Forelimb muscle (tissue), 1 donor: ENCODE measurements at places on chromosomes 4 and X.

- no peak for DNase-seq
Observed at GRCh38 chr4:172547724-172548123, 620.9 kb upstream of the GALNT7 start.

DNA sequence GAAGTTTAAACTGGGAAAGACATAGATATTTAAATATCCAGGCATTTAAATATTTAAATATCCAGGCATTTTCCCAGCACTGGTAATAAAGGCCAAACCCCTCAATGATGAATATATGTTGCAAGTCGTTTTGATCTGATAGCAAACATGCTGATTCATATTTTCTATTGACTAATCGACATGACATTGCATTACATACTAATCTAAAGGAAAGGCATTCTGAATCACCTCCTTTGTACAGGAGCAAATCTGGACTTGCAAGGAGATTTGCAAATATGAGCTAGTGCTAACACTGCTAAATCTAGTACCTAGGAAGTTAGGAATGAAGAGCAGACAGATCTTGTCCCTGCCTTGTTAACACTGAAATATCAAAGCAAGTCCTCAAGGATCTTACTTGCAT lies 207.3 kb downstream of the SLC7A11 start:
- no peak for DNase-seq

DNA sequence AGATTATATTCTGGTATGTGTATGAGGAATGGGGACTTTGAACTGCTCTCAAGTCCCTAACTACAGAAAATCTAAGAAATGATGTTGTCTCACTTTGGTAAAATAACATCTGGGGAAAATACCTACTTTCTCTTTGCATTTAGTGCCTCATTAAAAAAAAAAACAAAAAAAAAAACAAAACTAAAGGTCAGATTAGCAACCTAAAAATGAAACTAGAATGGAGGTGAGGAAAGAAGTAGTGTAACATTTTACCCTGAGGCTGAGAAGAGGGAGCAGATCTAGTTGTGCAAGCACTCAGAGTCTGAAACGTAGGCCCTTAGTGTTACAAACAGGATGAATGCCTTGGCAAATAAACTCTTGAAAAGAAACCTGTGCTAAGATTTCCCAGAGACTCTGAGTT lies 56.0 kb downstream of the VGLL1 start:
- DNase-seq, result no peak

DNA sequence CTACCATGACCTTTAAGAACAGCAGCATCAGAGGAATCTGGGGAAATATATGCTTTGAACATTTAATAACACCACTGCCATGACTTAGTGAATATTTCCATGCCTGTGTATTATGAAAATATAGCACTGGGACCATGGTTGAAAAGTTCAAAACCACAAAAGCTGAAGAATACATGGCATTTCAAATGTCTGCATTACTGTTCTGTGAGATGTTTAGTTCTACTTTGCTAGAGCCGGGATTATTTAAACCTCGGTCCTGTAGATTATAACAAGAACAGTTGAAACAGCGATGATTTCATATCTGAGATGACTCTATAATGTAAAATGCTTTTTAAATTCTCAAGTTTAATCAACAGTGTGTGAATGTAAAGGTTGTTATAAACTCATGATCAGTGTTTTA lies 126.7 kb upstream of the AGA start:
- DNase-seq, result no peak

DNA sequence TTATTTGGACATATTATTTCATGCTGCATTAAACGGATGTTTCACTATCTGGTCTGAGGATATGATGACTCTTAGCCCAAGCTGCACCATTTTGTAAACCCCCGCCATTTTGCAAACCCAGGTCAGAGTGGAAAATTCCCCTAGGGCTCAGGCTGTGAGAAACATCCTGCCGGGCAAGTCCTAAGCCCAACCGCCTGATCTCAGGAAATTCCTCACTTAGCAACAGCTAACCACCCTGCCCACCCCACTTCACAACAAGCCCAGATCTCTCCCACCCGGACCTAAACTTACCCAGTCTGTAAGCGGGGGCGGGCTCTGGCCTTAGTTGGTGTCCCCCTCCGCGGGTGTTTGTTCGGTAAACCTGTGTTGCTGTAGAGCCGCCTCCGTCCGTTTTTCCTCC lies 2747.1 kb downstream of the PCDH7 start:
- DNase-seq, result no peak
